ENCODE measurements at places on chromosomes 2 and 18.

DNA sequence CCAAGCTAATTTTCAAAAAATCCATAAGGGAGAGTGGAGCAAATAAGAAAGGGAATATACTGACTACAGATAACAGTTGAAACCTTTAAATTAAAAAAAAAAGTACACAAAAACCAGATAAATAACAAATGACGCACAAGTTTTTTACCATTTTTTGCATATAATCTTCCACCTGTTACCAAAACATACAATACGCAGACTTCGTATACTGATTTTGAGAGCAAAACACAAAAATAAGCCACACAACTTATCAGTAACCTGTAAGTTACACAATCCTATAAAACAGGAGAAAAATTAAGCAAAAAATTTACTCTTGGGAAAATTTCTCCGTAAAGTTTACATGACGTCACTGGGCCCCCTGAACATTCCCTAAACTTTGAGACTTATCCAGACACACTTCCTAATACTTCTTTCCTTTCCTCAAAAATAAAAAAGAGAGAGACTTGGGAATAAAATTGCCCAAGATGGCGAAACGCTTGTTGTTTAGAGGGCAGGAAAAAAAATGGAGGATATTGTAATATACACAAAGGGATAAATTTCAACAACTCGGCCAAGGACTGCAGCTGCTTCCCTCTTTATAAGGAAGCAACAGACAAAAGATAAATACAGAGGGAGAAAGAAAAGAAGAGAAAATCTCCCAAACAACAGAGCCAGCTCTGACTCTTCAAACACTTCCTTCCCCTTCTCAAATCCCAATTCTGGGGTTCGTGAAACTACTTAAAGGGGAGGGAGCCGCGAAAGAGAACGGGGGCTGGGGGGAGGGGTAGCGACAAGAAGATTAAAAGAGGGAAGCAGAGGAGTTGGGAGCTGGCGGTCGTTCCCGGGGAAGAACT lies 1.6 kb downstream of the BAZ2B start:
- no peak for DNase-seq

GRCh38 chr2:63790906-63791305 lies 50.8 kb upstream of the UGP2 start:
- DNase-seq: no peak

DNA sequence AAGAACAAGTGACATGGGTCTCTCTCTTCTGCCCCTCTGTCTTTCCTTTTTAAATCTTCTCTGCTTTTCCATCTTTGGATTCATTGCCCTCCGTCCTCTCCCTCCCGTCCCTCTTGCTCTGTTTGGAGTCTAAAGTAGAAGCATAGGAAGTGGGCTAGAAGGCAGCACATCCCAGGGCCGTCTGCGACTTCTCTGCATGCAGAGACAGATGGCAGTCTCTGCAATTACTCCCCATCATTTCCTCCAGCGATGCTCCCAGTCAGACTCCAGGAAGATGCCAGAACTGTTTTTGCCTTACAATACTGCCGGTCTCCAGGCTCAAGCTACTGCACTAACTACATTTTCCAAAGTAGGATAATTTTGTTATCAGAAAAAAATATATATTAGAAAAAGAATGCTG lies 35.2 kb upstream of the LPIN2 start:
- DNase-seq: no peak

- no peak for DNase-seq
Observed at GRCh38 chr18:23966909-23967308, 47.6 kb upstream of the TTC39C start.

DNA sequence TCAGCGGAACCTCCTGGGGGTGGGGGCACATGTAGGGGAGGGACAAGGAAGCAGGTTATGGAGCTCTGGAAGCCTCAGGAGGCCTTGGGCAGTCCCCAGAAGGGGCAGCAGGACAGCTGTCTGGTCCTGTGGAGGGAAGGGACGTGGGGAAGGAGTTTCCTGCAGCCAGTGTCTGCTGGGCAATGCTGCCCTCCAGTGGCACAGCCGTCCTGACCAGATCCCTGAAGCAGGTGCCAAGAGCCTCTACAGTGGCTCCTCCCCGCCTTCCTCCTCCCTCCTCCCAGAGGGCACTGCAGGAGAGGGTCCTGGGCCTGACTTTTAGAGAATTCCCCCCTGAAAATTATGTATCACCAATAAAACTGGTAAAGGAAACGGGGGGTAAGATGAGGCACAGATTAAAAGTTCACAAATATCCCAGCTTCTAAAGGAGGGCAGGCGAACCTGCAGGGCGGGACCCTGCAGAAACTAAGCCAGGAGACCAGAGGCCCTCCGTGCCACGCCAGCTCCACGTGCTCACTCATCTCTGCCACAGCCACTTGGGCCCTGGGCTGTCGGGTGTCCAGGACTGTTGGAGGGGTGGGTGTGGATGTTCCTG lies 258.5 kb downstream of the TWIST2 start:
- DNase-seq: no peak

DNA sequence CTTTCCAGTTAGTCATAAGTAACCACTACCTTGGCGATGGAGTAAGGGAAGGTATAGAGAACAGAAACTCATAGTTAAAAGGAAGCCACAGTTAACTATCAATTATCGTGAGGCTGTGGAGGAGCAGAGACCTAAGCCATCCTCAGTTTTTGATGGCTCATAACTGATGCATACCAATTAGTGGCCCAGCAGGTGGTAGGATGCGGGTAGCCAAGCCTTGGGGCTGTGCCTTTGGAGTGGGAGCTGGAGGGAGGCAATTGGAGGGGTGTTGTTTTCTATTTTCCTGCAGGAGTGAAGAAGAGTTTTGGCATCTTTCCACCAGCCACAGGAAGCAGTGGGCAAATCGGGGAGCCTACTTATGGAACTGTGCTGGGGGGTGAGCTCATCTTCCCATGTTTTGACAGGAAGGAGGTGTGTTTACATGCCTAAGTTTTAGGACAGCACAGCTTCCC lies 194.8 kb downstream of the TPGS2 start:
- DNase-seq: no peak

- DNase-seq: no peak
Observed at GRCh38 chr2:199258291-199258690, 199.4 kb downstream of the SATB2 start.

- no peak for DNase-seq
Observed at GRCh38 chr2:133143645-133144044, 424.6 kb downstream of the NCKAP5 start.

- no peak for DNase-seq
Observed at GRCh38 chr18:48473816-48474215, 64.6 kb upstream of the ZBTB7C start.

DNA sequence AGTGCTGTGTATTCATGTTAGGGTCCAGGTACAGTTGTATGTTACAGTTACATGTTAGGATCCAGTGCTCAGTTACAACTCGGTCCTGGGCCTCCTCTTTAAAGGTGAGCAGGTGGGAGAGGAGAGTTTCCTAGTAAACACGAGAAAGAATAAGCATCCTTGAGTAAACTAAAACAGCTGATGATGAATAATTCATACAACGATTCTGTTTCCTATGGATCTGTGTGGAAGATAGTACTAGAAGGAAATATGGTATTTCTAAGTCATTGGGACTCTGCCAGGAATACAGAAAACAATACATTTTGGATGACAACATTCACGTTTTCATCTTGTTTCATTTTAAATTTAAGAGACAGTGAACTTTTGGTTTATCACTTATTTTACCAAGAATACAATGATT lies 29.5 kb downstream of the SNTG2 start:
- no peak for DNase-seq

GRCh38 chr2:158045362-158045761 lies 56.3 kb upstream of the UPP2 start:
- no peak for DNase-seq

DNA sequence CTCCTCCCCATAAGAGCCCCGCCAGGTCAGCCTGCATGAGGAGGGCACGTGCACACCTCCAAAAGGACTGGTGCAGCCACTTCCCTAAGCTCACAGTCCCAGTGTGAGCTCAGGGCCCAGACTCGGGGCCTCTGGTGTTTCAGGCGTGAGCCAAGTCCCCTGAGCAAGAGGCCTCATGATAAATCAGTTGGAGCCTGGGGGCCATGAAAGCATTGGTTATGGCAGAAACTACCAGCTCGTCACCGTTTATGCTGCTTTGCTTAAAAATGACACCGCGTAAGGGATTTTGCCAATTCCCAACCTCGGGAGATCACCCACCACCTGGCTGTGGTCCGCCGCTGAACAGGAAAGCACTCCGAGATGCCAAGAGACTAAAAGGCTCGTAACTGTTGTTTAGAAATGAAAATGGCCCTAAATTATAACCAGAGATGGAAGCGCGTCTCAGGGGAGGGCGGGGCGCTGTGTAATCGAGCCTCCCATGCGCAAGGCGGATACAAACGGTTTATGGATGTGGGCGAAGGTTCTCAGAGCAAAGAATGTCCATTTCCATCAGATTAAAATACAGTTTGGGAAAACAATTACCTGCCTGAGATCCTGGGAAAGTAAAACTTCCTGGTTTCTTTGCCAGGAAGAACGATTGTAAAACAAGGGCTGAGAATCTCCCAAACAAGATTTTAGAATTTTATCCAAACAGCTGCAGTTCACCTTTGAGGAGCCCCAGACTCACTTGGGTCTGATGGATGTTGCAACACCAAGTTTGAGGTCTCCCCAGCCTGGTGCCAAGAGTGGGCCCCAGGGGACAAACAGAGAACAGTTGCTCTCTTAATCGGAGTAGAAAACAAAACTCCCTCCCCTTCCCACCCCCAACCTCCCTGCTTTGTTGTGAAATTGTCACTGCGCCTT lies 141.4 kb downstream of the BCL2 start:
- DNase-seq: no peak

DNA sequence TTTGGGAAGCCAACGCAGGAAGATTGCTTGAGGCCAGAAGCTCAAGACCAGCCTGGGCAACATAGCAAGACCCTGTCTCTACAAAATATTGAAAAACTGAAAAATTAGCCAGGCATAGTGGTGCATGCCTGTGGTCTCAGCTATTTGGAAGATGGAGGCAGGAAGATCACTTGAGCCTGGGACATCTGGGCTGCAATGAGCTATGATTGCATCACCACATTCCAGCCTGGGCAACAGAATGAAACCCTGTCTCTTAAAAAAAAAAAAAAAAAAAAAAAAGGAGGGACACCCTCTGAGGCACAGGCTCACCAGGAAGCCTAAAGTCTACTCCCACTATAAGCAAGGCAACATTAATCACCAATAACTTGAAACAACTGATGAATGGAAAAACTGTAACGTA lies 151.1 kb downstream of the CCDC148 start:
- DNase-seq: no peak

DNA sequence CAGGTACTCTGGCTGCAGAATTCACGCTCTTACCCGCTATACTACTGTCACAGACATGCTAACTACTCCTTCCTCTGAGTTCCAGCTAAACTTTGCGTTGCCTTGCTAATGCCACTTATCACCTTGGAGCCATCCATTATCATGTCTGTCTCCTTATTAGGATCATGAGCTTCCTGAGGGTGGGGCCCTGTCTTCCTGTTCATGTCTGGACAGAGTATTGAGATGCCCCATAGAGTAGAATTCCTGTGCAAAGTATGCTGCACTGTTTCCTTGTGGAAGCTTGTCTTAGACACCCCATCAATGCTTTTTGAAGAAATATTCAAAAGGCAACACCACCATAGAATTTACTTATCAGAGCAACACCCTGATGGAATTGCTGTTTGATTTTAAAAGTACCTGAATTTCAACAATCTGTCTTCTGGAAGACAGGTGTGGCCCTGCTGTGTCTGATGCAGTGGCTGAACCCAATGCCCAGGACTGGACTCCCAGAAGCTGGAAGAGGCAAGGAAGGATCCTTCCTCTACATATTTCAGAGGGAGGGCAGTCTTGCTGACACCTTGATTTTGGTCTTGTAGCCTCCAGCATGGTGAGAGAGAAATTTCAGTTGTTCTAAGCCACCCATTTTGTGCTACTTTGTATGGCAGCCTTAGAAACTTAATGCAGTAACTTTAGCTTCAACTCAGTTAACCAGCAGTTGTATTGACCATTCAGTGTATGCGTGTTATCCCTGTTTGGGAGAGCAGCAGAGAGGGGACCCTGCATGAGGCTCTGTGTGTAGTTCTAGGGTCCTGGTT lies 5.6 kb downstream of the LAMA3 start:
- no peak for DNase-seq

- no peak for DNase-seq
Observed at GRCh38 chr18:9721893-9722550, 13.9 kb downstream of the RAB31 start.

DNA sequence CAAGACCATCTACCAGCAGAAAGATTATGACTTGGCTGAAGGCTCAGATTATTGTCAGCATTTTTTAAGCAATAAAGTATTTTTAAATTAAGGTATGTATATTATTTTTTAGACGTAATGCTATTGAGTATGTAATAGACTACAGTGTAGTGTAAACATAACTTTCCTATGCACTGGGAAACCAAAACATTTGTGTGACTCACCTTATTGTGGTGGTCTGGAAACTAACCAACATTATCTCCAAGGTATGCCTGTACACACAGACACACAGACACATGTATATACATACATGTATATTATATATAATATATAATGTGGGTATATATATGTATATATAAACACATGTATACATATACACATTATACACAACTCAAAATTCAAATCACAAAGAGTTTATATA lies 9.1 kb upstream of the TMEFF2 start:
- no peak for DNase-seq

DNA sequence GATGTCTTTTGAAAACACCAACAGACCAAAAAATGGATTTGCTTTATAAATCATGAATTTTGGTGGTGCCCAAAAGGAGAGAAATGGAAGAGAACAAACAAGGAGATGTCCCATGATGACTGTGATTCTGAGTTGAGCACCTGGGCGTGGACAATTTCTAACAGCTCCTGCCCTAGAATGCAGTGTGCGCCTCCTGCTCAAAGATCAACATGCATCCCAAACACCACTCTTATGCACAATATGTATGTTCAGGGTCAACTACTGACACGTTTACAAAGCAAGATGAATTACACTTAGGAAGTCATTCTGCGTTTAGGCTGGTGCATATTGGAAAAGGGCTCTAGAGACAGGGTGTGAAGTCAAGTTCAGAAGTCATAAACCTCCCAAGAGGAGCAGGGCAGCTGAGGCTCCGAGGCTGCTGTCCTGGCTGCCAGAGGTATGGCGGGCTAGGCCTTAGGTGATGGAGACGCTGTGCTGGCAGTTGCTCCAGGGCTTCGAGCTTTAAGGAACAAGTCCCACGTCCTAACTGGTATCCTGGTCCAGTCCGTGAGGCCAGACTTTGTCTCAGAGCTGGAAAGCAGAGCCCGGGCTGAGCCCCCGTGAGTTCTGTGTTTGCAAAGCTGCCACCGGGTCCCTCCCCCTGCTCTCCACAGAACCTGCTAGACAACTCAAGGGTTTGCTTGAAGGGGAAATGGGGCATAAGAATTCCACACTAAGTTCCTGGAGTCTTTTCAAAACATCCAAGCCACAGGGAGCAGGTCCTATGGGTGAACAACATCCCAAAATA lies 74.0 kb downstream of the ZNF516 start:
- DNase-seq: no peak

- DNase-seq: no peak
Observed at GRCh38 chr2:41958775-41959174, 89.0 kb upstream of the PKDCC start.

Measured in activated CD4-positive, alpha-beta T cell treated with anti-CD3 and anti-CD28 coated beads, Interleukin-2, amount 50 U/mL, for 1 hour (primary cell).